ENCODE measurements at places on chromosomes 7 and 10. TPM values are rescaled to one million over a fixed set of nuclear protein-coding genes. Genes with fewer than 3 reads are reported as not detected.

Gene MINDY3
- total RNA-seq, result 34.3 TPM

Gene ADRA2A
- 53.5 TPM for total RNA-seq

Gene ANKRD61
- not detected for total RNA-seq

Gene LRMDA
- total RNA-seq, result 4.1 TPM

Gene PRDX3
- 103 TPM for total RNA-seq

GRCh38 chr10:49502358-49502757, 36.6 kb downstream of the ERCC6 start:
- DNase-seq, result no peak

DNA sequence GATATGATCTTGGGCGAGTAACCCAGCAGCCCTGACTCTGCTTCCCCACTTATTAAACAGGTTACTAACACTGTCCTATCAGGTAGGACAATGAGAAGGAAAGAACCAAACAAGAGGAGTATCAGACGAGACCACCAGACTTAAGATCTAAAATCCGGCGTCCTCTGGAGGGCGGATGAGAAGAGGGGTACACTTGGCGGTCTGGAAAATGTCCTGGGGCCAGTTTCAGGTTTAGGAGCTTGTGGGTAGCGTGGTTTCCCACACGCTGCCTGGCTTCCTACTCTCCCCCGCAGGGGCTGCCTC, 635 bp downstream of the ZNF32 start:
- no peak for DNase-seq

DNA sequence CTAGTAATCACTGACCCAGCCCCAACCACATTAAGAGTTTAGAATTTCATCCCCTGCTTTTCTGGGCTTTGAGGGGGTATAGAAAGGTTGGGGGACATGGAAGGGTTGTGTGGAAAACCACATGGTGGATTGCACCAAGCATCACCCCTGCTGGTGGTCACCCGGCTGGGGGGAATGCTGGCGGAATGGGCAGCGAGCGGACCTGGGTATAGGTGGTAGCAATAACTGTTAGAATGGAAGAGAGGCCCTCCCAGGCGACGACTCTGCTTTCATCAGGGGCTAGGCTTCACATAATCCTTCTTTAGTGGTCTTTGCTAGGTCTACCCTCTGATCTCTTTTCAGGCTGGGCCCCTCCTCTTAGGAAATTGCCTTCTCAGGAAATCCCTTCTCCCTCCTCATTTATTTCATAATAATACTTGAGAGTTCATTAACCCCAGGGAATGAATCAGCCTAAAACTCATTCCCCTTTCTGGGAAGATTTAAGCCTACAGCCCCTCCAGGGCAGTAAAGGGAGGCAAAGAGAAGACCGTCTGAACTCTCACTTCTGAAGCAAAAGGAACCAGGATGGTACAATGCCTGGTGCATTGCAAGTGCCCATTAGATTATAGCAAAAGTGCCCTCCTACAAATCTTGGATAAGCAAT, 90.7 kb upstream of the LEP start:
- DNase-seq, result no peak

DNA sequence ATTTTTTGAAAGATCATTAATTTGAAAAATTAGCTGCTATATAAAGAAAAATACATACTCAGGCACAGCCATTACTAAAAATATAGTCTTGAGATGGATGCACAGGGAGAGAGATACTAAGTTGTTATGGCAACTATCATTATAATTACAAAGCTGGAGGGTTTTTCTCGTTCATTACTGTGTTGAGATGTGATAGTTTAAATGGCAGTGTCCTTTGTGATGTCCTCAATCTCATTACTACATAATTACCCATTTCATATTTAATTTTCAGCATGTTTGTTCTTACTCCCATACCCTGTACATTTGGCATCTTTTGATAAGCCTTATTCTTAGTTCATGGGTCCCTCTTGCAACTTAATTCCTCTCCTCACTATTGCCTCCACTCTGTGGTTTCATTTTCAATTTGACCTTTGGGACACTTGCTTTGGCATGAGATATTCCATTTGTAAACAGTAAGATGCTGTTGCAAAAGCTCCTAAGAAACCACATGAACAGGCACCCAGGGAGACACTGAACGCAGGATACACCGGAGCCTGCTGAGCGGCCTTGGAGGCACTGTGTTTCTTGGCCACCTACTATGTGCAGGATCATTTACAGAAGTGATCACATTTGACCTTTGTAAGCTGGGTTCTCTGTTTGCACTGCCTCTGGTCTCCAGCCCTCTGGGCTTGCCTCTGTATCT, 4.8 kb upstream of the CPXM2 start:
- no peak for DNase-seq

DNA sequence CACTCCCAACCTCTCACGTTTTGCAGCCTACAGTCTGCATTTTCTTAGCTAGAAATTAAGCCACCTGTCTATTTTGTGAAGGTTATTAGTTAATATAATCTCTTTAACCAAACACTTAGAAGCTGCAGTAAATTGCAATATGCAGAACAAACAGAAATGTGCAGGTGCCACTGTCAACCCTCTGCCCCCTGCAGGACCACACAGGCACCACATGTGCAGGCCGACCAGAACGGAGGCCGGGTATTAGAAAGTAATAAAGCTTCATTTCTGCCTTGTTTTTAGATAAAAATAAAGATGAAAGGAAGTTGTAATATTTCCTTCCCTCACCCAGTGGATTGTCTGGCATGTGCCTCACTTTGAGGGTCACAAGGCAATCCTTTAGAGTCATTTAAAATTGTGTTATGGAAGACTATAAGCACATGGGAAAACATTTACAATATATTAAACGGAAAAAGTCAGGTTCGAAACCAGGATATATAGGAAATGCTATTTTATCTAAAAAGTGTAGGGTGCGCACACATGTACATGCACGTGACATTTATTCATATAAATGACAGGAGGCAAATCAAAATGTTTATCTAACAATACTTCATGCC, 158.2 kb downstream of the ARHGAP12 start:
- peak; percentile 55 for DNase-seq

Gene ARHGAP22
- not detected for total RNA-seq

Gene KIAA1217
- 56.5 TPM for total RNA-seq

Gene PTN
- 4.0 TPM for total RNA-seq

Gene NPSR1
- total RNA-seq, result not detected

DNA sequence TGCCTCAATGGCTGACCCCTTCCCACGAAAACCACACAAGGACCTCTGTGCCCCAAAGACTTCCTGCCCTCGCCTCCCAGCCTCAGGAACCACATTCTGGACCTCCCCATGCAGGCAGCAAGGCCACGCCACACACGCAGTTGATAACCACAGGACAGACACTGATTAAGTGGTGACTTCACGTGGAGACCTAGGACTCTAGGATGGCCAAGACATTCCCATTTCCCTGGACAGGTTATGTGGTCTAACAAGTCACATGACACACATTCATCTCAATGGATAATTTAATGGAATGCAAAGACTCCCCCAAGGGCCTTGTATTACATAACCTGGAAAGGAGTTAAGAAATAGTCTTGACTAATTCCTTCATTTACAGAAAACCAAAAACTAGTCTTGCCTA, 110.2 kb downstream of the LARP4B start:
- DNase-seq, result no peak

Gene FXYD4
- total RNA-seq, result not detected

Gene FEZF1
- not detected for total RNA-seq

Measured in transverse colon (tissue), 4 donors.